ENCODE measurements at places on chromosomes 1 and 21.
A peak's percentile ranks its signal among the peaks of the same experiment; 100 is the strongest.

DNA sequence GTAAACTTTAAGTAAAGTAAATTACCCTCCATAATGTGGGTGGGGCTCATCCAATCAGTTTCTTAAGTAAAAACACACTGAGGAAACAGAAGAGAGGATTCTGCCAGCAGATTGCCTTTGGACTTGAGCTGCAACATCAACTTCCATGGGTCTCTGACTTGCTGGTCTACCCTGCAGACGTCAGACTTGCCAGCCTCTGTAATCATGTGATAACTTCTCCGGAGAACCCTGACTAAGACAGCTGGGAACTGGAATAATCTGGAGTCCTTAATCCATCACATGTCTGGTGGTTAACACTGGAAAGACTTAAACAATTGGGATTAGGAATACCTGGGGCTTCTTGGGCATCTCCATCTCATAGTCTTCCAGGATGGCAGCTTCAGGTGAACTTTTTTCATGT is 13.2 kb upstream of the CEP350 start:
- no peak for DNase-seq

- DNase-seq, result no peak
Observed at GRCh38 chr1:54952950-54953718, 27.3 kb upstream of the TMEM61 start.

DNA sequence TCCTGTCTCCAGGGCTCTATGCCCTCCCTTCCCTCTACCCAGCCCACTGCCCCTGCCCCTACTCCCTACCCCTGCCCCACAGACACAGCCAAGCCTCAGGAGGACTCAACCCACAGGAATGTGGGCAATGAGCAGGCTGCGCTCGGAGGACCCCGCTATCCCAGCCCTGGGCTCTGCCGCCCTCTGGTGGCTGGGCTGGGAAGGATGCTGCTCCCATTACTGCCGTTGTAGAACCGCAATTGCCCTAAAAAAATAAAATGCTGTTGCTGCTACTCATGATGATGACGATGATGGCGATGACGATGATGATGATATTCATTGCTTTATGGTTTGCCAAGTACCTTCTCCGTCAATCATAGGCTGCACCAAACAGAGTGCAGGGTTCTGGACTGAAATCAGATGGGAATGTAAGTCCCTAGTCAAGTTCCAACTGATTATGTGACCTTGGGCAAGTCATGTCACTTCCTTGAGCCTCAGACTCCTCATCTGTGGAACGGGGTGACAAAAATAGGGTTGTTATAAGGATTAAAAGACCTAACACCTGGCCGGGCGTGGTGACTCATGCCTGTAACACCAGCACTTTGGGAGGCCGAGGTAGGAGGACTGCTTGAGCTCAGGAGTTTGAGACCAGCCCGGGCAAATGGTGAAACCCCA is 24.6 kb downstream of the ARHGEF19 start:
- peak; percentile 85 for DNase-seq

GRCh38 chr1:170808216-170808885 is 127.0 kb upstream of the MROH9 start:
- no peak for DNase-seq

GRCh38 chr1:4973341-4973740 is 318.9 kb downstream of the AJAP1 start:
- no peak for DNase-seq

- no peak for DNase-seq
Observed at GRCh38 chr1:7943251-7943650, 2.6 kb upstream of the TNFRSF9 start.

DNA sequence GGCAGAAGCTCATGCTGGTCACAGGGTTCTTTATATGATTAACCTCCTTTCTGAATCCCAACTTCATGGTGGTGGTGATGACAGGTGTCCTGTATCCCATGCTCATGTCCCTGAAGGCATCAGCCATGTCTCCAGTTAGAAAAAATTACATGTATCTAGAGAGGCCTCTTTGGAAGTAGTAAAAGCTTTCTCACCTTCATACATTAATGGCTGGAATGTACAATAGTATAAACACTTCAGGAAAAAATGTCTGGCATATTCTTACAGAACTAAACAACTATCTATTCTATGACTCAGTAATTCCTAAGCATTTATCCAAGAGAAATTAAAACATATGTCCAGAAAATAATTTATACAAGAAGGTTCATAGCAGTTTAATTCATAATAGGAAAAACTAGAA is 34.0 kb downstream of the ADAM30 start:
- DNase-seq, result no peak

GRCh38 chr1:56170784-56171320 is 408.5 kb downstream of the PLPP3 start:
- no peak for DNase-seq

- no peak for DNase-seq
Observed at GRCh38 chr1:96358057-96358456, 363.5 kb upstream of the PTBP2 start.

DNA sequence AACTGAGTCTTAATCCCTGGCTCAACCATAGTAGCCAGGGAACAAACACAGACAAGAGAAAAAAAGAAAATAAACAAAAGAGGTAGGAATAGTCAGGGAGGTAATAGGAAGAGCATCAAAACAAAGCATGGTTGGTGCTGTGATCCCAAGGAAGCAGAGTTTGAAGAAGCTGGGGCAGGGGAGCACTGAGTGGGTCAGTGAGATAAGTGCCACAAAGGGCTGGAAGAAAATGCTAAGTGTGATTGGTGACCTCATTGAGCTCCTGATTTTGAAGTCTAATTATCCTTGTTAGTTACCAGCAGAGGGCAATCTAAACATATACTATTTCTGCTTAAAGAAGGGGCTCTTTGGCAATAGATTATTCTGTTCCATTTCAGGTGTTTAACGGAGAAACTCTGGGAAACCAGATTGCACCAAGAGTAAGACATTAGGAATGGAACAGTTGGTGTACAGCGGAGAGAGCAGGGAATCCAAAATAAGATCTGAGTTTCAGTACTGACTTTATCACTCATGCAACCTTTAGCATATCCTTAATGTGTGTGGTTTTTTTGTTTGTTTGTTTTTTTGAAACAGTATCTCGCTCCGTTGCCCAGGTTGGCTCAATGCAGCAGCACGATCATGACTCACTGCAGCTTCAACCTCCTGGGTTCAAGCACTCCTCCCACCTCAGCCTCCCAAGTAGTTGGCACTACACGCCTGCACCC is 30.7 kb upstream of the KIAA1614 start:
- no peak for DNase-seq
